Smooth muscle cell of the brain vasculature (primary cell): ENCODE measurements at places on chromosomes 1 and 21.

DNA sequence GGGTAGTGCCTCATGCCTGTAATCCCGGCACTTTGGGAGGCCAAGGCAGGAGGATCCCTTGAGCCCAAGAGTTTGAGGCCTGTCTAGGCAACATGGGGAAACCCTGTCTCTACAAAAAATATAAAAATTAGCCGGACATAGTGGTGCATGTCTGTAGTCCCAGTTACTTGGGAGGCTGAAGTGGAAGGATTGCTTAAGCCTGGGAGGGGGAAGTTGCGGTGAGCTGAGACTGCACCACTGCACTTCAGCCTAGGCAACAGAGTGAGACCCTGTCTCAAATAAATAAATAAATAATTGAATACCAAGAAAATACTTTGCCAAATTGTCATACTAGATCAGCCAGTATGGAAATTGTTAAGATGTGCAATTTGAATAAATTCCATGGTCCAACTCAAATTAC is 5.9 kb upstream of the RBBP5 start:
- DNase-seq: no peak

- DNase-seq: no peak
These were observed at the start of gene KRTAP12-4 for GRCh38 chr21:44654576-44655175. Gene KRTAP12-4 (minus strand): TSS chr21:44654659. CDS start chr21:44654614, 45 bp downstream.

- DNase-seq: no peak
These were observed 58.1 kb downstream of the HLCS start for GRCh38 chr21:36908260-36908908.

DNA sequence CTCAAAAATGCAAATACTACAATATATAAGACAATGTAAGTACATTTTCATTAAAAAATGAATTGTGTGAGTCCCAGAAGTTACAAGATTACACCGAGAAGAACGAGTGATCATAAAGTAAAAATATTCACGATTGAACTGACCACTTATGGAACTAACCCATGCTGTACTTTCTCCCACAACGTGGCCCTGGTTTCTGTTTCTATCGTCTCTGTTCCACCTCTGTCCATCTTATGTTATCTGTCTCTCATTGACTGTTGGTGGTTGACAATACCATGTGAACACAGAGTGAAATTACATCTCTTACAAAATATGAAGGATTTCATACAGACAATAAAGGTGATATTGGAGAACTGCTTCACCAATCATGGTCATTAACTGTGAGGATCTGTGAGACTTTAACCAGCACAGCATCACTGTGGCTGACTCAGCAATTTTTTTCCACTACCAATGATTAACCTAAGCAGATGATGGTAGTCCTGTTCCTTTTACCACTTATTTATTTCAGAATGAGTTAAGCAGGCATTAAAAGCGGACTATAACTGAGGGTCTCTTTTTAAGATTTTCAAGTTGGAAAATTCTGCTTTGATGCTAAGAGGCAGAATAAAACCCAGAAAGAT is 165.1 kb downstream of the TGFB2 start:
- no peak for DNase-seq

- no peak for DNase-seq
These were observed 18.3 kb upstream of the IL22RA1 start for GRCh38 chr1:24161270-24161669.

- DNase-seq: no peak
These were observed at the start of gene SAMD11 for GRCh38 chr1:923131-923990. Gene SAMD11 (plus strand): TSS chr1:923923. CDS start chr1:924432, 509 bp downstream.

GRCh38 chr1:6157132-6157527 is 23.0 kb downstream of the CHD5 start:
- DNase-seq: peak; percentile 17

DNA sequence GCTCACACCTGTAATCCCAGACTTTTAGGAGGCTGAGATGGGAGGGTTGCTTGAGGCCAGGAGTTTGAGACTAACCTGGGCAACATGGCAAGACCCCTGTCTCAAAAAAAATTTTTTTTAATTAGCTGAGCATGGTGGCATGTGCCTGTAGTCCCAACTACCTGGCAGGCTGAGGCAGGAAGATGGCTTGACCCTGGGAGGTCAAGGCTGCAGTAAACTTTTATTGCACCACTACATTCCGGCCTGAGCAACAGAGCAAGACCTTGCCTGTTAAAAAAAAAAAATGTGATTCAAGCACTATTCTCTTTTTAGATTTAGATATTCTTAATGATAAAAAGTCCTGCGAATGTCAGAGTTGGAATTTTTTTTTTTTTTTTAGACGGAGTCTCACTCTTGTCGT is 102.5 kb upstream of the L1TD1 start:
- DNase-seq: no peak

DNA sequence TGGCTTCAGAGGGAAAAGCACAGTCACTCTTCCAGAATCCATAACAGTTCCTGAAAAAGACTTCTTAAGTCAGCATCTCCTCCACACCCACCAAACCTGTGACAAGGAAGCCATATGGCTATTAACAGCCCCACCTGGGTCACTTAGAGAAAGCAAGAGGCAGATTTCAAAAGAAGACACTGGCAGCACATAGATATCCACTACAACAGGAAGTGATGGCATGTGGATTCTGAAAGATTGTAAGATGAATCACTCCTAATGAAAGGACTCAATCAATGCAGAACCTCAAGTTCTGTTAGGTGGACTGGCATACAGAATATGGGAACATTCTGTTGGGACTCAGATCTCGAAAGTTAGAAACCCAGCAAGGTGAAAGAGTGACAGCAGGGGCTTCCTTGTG is 365.9 kb downstream of the TGFB2 start:
- no peak for DNase-seq

GRCh38 chr1:184199438-184200085 is 148.0 kb downstream of the TSEN15 start:
- no peak for DNase-seq

DNA sequence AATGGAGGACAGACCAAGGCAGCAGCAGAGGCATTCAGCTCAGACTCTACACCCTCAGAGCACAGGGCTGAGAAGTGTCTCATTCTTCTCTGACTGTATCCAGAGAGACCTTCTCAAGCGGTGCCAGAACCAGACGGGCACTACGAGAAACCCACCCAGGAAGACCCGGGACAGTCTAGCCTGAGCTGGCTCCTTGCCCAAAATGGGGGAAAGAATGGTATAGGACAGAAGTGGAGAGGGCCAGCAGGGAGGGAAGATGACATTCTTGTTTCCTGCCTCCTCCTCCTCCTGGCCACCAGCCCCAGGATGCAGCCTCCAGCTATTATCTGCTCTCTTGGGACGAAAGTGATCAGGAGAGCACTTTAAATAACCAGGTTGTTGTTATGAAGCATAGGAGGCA is 22.6 kb upstream of the PRELP start:
- DNase-seq: no peak

DNA sequence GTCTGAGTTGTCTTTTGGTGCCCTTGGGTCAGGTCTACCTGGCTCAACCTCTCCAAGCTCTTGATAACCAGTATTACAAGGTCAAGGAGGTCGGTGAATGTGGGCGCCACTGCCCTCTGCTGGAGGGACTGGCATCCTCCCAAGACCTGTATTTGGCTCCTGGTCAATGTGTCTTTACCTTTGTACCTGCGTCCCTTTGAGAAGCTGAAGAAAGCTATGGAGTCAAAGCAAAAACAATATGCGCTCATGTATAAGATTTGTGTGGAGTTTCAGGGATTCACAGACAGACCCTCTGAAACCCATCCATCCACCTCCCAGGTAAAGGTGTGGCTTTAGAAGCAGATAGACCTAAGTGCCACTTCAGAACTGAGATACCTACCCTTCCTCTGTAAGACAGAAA is 61.8 kb upstream of the NBL1 start:
- no peak for DNase-seq

- no peak for DNase-seq
These were observed 7.1 kb downstream of the RIIAD1 start for GRCh38 chr1:151728151-151729054.

DNA sequence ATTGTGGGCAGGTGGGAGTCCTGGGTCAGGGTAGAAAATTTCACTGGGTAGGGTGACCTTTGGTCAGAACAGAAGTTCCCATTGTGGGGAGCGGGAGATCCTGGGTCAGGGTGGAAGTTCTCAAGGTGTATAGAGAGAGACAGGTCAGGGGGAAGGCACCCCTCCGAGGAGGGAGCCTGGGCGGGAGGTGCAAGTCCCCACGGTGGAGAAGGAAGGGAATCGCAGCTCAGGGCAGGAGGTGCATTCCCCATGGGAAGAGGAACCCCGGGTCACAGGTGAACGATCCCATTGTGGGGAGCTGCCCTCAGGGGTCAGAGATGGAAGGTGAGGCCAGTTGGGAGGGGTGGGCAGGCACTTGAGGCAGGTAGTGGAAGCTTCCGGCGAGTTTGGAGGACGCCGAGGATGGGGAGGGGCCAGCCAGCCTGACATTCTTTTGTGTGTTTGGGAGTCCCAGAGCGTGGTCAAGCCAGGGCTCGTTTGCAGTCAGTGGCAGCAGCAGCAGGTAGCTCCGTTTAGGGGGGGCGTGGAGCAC is 637 bp downstream of the LYPLA2 start:
- no peak for DNase-seq

DNA sequence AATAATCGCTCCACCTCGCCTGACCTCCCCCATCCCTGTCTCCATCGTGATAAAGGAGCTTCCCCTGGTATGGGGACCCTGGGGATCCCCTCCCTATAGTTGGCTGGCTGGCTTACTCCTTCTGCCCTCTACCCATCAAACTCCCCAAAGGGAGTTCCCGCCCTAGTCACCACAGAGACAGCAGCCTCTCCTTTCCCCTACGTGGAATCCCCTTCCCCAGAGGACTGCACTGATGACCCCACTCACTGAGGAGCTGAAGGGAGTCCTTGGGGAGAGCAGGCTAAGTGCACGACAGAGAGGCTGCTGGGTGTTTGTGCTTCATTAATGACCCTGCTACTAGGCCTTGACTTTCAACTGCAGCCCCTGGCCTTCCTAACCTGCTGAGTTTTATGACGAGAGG is 1.9 kb downstream of the CADM3 start:
- no peak for DNase-seq

GRCh38 chr1:234994436-234995295 is 134.0 kb downstream of the TOMM20 start:
- no peak for DNase-seq

GRCh38 chr1:52574594-52574993 is 21.7 kb upstream of the TUT4 start:
- DNase-seq: no peak

DNA sequence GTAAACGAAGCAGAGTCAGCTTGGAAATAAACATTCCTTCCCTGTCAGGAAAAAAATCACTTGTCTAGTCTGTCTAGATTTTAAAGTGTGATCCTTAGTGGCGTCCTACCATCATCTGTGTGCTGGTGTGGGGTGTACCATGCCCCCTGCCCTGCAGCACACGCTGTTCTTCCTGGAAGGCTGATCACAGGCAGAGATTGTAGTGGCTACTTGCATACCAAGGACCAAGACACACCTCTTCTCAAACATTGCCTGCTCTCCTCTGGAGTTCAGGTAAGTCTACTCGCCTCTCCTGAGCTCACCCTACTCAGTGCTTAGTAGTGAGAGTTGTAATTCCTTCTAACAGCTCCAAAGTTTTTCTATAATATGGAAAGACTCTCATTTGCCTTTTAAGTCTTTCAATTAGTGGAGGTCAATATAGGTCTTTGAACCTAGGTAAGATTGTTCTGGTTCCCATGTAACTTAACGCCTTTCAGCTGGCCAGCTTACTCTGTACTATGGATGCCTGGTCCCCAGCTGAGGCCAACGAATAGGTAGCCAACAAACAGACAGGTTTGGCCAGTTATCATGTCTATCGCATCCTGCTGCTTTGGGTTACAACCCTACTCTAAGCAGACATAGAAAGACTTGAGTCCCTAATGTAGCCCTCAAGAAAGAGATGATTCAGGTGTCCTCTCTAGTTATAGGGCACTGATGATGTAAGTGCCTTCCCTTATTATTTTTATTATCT is 55.4 kb downstream of the XCL1 start:
- no peak for DNase-seq

GRCh38 chr1:156673387-156674121 is 3.7 kb downstream of the NES start:
- no peak for DNase-seq

DNA sequence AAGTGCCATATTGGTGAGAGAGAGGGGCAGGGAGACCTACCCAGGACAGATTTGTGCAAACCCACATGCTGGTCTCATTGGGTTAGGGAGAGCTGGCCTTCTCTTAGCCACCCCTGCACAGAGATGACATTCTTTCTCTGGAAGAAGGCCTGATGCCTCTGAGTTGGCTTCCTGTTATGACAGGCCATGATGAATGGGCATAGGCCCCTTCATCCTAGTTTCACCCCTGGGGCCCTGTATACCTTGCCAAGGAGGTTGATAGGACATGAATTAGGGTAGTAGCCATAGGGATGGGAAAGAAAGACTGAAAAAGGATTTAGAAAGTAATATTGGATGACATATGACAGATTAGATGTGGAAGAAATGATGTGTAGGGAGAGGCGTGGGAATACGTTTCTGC is 46.6 kb downstream of the TENT5C start:
- no peak for DNase-seq

DNA sequence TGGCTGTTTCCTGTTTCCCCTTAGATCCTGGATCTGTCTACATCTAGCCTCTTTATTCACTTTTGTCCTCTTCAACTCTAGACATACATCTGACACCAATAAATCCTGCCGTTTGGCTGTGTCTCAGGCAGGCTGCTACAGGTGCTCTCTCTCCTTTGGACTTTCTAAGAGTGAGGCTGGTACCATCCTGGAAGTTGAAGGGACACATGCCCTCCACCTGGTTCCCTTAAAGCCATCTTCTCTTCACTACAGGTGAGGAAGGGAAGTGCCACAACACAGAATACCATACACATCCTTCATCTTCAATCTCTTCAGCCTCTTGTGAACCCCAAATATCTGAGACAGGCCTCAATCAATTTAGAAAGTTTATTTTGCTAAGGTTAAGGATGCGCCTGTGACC is 137.9 kb downstream of the BACH1 start:
- DNase-seq: no peak

- no peak for DNase-seq
These were observed 53.3 kb downstream of the PTGFR start for GRCh38 chr1:78543941-78544643.

DNA sequence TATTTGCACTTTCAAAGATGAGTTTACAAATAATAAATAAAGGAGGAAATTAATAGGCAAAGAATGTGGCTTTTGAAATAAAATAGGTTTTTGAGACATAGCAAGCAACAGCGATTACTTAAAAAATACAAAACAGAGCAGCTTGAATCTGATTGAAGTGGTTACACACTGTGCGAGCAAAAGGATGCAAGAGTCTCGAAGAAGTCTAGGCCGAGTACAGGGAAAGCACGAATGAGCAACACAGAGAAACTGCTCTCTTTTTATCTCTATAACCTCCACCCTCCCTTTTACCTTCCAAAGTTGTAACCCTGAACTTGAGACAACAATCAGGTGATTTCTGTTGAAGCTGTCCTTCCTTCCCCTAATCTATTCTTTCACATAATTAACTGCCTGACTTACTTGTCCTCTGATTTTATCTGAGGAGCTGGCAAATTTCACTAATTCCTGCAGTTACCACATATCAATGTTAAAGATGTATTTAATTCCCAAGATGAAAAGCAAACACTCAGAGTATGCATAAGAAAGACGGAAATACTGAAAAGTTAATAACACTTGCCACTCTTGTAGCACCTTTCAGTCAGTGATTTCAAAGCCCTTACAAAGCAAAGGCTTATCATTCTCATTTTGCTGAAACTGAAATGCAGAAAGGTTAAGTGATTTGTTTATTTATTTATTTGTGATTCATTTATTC is 1030.1 kb downstream of the ADGRL2 start:
- no peak for DNase-seq
